NCI-H187 (cell line): ENCODE measurements at places on chromosomes 2 and 18.

DNA sequence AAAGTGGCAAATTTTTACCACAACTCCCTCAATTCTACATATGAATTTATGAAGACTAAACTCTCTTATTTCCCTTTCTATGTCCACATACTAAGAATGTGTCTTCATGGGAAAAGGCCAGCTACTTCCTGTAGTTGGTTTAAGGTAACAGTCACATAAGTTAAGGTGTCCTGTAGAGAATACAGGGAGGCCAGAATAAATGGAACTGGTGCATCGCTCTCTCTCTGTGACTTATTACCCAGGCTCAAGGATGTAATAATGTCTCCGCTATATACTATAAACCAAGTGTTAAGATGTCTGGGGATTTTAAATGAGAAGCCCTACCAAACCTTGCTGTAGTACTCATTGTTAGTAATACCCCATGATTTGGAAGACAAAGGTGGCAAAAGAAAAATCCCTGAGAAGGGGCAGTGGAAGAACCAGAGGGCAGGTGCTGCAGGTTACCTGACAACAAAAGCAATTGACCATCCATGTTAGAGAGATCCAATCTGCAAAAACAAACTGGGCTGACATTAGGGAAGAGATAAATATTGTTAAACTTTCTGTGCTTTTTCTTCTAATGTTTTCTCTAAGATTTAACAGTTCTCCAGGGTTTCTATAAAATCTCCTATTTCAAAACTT, 372.8 kb downstream of the TMX3 start:
- no peak for DNase-seq

DNA sequence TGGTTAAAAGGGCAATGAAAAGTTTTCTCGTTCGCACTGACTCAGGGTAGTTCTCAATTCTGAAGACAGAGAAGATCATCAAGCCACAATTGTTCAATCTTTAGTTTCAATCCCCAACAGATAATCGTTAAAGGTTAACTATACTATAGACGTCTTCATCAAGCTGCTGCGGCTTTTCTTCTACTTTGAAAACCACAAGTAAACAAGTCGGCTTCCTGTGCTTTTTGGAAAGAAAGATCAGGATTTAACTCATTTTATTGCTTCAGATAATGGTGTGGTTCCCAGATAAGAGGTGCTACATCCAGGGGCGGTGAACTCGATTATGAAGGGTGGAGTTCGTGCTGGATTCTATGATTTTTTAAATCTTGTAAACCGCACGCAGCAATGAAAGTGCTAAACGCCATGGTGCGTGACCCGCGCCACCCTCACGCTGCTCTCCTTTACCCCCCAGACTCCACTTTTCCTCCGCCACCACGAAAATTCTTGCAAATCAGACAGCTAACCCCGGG, 545 bp upstream of the CDCA7 start:
- DNase-seq = no peak

- DNase-seq = no peak
Measured at GRCh38 chr2:45469314-45470099, 141.6 kb downstream of the SRBD1 start.

DNA sequence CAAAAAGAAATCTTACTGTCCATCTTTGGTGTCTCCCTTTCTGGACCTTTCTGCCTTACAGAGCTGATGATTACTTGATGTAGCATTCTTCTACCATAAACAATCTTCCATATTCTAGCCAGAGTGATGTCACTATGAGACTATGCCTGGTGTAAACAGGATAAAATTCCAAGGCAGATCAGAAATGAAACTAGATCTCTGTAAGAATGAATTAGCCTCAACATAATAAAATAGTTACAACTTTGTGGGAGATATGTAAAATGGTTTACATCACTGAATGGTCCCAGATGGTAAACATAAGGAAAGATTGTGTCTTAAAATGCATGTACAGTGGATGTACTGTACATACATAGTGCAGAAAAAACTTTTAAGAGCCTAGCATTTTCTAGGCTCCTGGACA, 112.3 kb upstream of the ZNF521 start:
- no peak for DNase-seq

- no peak for DNase-seq
Measured at GRCh38 chr2:188668017-188668680, 306.0 kb upstream of the COL3A1 start.

- no peak for DNase-seq
Measured at GRCh38 chr2:15142069-15142689, 419.0 kb downstream of the NBAS start.

DNA sequence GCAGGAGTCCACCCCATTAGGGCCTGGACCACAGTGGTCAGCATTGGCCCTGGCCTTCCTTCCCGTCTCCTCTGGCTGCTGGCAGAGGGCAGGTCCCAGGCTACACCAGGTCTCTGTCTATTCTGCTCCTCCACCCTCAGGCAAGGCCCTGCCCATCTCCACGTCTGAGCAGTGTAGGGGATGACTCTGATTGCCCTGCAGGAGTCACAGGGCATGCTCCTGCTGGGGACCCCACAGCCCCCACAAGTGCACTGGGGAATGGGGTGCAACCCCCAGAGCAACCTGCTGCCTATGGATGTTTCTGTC, 40.0 kb downstream of the STK25 start:
- no peak for DNase-seq

GRCh38 chr18:12066910-12067511, 26.6 kb upstream of the ANKRD62 start:
- DNase-seq = no peak

DNA sequence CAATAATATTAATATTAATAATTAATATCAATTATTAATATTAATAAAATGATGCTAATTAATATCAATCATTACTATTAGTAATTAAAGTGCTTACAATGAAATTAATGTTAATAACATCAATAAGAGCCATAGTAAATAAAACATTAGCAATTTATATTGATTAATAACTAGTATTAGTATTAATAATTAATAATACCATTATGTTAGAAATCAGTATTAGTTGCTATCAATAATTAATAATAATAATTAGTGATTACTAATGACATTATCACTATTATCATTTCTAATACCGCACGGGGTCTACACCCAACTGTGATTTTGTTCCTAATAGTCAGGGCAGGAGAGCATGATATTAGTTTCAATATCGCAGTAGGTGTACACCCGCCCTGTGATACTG, 22.8 kb upstream of the AQP4 start:
- no peak for DNase-seq

DNA sequence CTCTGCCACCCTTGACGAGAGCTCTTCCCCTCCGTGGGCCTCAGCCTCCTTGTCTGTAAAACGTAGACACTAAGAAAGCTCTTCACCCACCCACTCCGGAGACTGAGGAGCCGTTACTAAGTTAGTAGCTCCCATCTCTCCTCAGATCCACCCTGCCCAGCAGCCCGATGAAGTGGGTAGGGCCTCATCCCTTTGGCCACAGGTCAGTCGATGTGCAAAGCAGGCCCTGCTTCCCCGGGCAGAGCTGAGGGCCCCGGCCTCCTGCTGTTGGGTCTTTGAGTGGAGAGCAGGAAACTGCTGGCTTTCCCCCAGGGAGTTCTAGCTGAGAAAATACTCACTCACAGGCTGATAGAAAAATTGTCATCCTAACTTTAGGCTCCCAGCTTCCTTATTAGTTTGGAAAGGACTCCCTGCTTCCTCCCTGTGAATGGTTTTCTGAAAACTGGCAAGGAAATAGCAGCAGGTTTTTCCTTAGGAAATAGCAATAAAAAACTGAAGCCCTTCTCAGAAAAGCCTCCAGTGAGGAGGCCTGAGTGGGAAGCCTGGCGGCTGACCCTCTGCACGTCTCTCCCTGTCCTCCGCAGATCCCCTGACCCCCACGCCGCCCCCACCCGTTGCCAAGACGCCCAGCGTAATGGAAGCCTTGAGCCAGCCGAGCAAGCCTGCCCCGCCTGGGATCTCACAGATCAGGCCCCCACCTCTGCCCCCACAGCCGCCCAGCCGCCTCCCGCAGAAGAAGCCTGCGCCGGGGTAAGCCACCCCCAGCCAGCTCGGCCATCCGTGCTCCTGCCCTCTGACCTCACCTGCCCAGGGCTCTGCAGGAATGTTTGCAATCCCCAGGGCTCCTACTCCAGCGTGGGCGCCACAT, 30.2 kb downstream of the ITGB1BP1 start:
- DNase-seq = no peak

DNA sequence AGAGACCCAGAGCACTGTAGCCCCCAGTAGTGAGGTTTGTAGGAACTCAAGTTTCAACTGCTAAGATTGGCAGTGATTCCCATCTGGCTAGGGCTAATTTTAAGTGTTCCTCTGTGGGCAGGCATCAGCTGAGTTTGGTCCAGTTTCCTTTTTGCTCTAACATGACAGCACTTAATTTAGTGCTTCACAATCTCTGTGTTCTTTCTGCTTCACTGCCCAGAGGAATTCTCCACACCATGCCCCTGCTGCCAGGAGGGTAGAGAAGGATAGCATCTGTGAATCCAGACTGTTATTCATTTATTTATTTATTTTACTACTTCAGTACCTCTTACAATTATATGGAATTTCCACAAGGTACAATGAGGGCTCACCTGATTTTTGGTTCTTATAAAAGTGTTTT, 549.9 kb upstream of the FSIP2 start:
- DNase-seq = no peak

DNA sequence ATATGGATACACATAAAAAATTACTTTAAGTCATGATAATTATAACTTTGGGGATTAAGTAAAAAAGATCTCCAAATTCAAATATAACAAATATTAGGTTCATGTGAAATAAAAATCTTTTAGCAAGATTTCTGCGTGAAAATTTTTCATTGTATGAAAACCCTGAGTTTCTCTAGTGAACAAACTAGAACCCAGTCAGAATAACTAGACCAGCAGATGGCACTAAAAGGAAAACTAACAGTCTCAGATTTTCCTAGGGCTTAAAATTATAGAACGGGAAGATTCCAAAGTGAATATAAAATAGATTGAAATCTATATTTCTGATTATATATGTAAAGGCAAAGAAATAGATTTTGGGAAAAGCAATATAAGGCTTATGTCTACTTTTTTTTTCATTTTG, 43.3 kb downstream of the TMEM200C start:
- DNase-seq = no peak

- no peak for DNase-seq
Measured at GRCh38 chr2:64021578-64021977, 2.4 kb upstream of the VPS54 start.

DNA sequence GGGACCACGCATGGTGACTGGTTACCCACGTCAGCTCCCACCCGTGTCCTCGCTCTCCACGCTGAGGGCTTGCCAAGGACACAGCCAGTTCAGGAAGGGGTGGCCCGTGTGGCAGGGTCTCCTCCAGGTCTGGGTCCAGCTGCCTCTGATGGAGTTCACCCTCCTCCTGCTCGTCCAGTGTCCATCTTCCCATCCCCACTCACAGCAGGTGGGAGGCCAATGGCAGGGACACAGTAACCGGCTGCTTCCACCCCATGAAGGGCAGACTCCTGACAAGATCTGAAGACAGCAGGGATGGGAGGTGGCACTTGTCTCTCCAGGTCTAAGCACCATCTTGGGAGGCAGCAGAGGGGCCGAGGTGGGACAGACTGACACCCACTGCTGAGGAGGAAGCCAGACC, 106.4 kb downstream of the NDUFA10 start:
- no peak for DNase-seq

- DNase-seq = no peak
Measured at GRCh38 chr2:17643031-17643615, 102.6 kb downstream of the VSNL1 start.

- no peak for DNase-seq
Measured at GRCh38 chr2:6793913-6794312, 71.8 kb downstream of the CMPK2 start.

DNA sequence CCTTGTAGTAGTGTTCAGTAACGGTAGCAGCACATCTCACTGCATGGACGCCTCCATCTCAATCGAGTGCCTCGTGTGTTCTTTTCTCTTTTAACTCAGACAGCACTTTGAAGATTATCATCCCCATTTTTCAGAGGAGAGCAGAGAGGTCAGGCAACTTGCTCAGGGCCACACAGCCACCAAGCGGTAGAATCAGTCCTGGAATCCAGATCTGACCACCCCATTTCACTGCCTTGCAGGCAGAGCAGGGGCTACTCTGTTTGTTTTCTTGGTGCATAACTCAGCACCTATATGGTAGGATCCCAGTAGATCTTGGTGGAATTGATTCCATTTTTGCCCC, 129.5 kb downstream of the SMAD7 start:
- no peak for DNase-seq

DNA sequence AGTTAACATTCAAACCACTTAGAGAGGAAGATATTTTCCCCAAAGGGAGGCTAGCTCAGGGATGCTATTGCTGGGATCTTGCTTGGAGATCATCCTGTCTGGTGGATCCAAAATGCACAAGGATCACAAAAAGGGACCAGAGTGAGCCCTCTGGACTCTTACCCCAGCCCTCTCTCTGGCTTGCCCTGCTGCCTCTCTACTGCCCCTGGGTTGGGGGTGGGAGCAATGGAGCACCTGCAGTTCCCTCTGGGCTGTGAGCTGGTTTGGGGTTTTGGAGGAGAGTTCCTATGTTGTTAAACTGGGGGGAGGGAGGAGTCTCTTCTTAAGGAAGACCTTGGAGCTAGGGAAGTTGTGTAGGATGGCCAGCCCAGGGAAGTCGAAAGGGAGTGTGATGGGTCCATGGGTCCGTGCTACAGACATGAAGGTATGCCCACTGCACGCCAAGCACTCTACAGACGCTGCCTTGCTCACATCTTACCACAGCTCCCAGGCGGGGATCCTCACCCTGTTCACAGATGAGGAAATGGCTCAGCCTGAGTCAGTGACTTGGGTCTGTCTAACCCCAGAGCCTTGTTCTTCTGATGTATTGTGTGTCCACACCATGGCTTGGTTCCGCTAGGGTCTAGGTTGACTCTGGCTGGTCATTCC, 3.8 kb downstream of the LBH start:
- DNase-seq = no peak

DNA sequence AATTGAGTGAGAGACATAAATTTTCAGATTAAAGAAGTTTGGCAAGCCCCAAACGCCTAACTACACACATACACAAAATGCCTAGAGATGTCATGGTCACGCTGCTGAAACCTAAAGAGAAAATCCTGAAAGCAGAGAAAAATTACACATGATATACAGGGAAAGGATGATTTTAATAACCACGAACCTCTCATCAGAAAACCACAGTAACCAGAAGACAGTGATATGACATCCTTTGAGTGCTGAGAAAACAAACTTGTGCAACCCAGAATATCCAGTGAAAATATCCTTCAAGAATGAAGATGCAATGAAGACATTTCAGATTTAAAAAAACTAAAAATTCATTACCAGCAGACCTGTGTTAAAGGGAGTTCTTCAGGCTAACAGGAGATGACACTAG, 122.4 kb upstream of the LMAN1 start:
- DNase-seq = no peak

- no peak for DNase-seq
Measured at GRCh38 chr2:240689975-240690374, 1.7 kb upstream of the AQP12A start.
